ENCODE measurements at places on chromosomes 13 and 19.

DNA sequence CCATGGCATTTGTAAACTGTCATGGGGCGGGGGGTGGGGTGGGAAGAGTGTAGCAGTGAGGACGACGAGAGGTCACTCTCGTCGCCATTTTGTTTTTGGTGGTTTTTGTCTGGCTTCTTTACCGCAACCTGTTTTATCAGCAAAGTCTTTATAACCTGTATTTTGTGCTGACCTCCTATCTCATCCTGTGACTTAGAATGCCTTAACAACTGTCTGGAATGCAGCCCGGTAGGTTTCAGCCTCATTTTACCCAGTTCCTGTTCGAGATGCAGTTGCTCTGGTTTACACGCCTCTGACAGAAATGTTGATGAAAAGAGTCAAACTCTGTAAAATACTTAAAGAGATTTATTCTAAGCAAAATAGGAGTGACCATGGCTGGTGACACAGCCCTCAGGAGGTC is 852.0 kb downstream of the DACH1 start:
- no peak for DNase-seq

DNA sequence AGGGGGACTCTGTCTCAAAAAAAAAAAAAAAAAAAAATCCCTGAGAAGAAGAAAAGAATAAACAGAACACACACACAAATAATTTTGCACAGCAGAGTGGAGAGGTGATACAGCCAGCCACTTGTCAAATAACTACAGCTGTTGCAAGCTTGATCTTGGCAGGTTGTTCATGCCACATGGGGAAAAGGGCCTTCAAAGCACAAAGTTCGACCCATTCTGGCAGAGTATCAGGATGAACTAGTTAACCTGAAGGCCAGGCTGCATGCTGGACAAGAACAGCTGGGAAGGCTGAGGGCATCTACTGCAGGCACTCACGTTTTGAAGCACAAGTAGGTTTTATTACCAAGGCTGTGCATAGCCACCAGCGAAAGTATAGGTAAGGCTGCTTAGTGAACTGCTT is 104.1 kb downstream of the KCTD15 start:
- no peak for DNase-seq

- no peak for DNase-seq
These were observed 119.1 kb upstream of the SOX1 start for GRCh38 chr13:111947876-111948275.

DNA sequence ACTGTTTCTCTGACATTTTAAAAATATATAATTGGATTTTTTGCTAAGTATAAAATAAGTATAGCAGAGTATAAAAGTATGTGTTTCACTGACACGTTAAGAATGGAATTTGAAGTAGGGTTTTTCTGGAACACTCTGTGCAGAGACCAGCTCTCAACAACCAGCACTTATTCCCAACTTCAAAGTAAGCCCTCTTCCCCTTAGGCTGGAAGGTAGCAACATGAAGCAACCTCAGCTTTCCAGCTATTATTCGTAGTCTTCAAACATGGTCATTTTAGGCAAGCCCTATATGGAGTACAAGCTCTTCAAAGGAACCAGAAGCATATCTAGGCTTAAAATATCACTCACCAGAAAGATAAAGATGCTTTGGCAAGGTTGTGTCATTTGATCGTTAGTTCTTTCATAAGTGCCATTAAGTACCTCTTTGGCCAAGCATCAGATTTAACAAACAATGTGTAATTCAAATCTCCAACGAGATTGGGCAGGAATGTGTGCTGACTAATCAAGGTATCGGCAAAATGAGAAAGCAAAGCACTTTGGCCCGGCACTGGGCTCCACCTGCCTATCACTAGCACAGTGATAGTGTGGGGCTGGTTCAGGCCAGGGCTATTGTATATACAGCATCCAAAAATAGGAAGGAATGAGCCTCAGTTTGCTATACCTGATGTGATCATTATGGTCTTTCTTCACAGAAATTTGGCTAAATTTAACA is 95.9 kb upstream of the FREM2 start:
- no peak for DNase-seq

- peak; percentile 90 for DNase-seq
These were observed 4.7 kb upstream of the SIGLECL1 start for GRCh38 chr19:51246164-51246552.

GRCh38 chr13:110498327-110498726 is 63.2 kb downstream of the RAB20 start:
- DNase-seq, result no peak

DNA sequence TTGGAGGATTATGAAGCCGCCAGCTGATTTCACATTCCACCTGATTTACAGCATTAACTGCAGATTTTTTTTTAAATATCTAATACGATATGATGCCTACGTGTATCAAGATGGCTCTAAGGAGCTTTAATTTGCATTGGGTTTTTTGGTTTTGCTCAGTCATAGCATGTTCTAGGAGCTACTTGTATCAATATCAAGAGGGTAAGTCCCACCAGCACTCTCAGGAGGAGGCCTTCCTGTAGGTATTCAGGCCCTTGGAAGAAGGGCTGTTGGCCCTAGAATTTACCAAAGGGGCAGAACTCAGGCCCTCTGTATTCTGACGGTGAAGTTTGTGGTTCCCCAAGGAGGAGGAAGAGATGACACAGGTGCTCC is 97.2 kb upstream of the IPO5 start:
- DNase-seq, result no peak
